ENCODE measurements at places on chromosomes 11 and 22.

GRCh38 chr11:113488931-113489351 is 13.7 kb upstream of the DRD2 start:
- DNase-seq, result no peak

- DNase-seq, result no peak
These were observed 12.2 kb upstream of the VPS37C start for GRCh38 chr11:61173456-61173855.

DNA sequence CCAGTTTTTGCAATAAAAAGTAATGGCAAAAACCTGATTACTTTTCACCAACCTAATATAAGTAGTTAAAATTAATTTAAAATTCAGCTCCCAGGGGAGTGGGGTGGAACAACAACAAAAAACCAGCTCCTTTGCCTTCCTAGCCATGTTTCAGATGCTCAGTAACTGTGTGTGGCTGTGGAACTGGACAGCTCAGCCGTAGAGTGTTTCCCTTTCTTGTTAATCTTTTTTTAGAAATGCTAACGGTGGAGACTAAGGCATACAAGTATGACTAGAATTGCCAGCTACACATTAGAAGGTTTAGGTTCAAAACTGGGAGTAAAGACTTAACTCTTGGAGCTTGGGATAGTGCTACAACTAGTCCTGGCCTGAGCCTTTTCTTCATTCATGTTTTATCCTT is 45.0 kb downstream of the PPP6R3 start:
- DNase-seq, result no peak

DNA sequence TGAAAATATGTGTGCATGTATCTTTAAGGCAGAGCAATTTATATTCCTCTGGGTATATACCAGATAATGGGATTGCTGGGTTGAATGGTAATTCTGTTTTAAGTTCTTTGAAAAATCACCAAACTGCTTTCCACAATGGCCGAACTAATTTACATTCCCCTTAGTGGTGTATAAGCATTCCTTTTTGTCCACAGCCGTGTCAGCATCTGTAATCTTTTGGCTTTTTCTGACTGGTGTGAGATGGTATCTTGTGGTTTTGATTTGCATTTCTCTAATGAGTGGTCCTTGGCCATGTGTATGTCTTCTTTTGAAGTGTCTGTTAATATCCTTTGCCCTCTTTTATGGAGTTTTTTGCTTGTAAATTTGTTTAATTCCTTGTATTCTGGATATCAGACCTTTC is 24.3 kb downstream of the CCDC15 start:
- no peak for DNase-seq

- no peak for DNase-seq
These were observed 2.2 kb downstream of the SPCS2 start for GRCh38 chr11:74951226-74951625.

- DNase-seq, result no peak
These were observed 12.0 kb downstream of the PPARA start for GRCh38 chr22:46162285-46162684.

GRCh38 chr11:68693484-68693882 is 9.1 kb downstream of the GAL start:
- no peak for DNase-seq

- DNase-seq, result no peak
These were observed 2.0 kb upstream of the CEP126 start for GRCh38 chr11:101912823-101913284.

DNA sequence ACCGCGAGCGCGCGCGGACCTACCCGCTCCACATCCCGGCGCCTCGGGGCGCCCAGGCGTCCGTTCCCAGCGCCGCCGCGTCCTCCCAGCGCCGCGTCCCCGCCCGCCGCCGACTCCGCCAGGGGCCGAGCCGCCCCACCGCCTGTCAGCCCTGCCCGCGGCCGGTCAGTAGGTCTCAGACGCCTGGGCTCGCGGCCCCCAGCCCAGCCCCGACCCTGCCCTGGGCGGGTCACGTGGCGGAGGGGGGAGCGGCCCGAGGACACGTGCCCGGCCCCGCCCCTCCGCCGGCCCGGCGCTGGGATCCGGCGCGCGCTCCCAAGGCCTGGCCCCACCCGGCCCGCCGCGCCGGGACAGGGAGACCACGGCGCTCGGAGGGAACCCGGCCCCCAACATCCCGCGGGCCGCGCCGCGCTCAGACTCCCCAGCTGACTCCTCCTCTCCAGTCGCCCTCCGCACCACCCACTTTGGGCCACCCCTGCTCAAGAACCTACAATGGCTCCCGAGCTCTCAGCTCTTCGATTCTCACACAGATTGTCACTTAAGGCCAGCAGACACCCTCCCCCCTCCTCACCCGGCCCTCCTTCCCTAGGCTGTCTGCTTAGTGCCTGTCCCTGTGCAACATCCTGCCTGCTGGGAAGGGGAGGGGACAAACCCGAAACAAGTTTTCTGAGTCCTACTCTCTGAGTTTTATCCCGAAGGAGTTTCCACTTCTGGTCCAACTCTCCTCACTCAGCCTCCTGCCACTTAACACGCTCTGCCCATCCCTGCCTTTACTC is at the start of gene RAB3IL1:
RAB3IL1 (minus strand) TSS at position 233 of the 776 bp plus-strand sequence; CDS start at position 34, 199 bp downstream.
- DNase-seq, result peak; percentile 84

DNA sequence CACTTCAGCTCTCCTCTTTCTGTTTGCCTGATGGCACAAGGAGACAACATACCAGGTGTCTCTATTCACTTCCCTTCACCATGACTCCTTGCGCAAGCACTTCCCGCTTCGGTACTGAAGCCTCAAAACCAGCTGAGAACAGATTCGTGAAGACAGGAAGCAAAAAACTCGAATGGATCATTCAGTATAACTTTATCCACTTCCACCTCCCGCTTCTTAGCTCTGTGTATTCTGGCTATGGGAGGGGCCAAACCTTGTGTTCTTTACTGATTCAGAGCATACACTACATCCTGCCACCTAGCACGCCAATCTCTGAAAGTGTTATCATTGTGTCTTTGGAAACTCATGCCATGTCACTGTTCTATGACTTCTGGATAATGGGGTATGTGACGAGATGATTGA is 62.2 kb upstream of the ADA2 start:
- DNase-seq, result no peak

GRCh38 chr22:35274154-35274871 is 17.0 kb downstream of the HMGXB4 start:
- DNase-seq, result no peak

DNA sequence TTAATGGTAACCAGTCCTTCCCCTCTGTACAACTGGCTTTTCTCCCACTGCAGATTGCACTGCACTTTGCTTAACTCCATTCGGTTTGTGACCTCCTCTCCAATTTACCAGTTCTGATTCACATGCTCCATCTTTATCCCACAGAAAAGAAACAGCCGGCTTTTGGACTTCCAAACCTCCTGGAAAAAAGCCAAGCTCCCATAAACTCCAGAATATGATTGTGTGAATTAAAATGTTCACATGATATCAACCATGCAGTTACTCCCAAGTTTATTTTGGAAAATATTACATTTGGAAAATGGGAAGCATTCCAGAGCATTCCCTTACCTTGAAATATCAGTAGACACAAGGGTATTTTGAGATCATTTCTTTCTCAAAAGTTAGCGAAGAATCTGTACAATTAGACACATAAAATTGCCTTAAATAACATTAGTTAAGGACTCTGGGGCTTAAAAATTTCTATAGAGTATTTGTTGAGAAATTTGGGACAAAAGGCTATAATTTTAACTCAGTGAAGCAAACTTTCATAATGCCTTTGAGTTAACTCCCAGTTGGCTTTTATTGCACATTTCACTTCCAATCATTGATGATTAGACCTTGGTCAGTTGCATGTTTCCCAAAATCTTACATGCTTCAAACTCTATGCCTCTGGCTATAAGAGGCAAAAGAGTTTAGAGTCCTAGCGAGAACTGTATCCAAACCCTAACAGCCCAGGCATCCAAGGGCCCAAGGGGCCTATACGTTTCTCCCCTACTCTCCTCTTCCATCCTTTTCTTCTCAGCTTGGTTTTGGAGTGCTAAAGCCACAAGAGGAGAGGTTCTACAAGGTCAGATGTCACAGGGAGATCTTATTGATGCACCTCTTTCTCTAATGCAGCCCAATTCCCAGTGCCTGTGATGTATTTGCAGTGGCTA is 23.6 kb upstream of the TMEM135 start:
- no peak for DNase-seq

- DNase-seq, result no peak
These were observed 10.7 kb downstream of the LMO1 start for GRCh38 chr11:8252946-8253345.

DNA sequence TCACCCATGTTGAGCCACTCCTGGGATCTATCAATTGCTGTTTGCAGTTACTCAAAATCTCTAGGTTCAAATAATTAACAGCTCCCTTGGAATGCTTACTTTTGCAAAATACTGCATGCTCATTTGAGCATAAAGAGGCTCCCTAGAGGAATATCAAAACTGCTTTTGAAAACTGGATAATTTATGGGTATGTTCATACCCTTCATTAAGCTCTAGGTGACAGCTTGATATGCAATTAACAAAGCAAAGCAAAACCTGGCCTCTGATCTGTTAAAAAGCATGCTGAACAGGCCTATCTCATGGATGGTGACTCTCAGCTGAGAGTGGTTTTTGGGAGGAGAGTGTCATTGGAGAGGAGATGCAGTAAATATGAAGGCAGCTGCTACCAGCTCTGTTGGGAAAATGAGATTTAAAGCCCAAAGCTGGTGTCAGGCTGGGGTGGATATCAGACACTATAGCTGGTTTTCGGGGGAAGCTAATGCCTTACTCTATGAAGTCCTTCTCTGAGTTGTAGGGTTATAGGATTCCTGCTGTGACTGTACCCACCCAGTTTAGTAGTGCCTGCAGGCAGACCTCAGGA is 110.9 kb downstream of the RASSF10 start:
- no peak for DNase-seq

DNA sequence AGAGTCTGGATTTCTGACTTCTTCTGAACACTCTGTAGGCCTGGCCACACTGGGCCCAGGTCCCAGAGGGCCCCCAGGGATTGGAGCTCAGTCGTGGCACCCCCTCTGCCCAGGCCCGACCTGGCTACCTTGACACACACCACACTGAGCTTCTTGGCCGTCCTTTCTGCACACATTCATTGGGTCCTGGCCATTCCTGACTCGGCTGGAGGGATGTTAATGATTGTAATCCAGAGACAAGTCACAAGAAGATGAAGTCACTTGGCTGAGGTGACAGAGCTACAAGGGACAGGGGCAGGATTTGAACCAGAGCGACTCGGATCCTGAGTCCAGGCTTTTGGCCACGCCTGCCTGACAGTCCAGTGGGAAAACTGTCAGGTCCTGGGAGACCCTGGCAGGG is 23.9 kb upstream of the PDGFB start:
- no peak for DNase-seq

- DNase-seq, result no peak
These were observed 11.9 kb upstream of the TMPRSS4 start for GRCh38 chr11:118064956-118065355.

DNA sequence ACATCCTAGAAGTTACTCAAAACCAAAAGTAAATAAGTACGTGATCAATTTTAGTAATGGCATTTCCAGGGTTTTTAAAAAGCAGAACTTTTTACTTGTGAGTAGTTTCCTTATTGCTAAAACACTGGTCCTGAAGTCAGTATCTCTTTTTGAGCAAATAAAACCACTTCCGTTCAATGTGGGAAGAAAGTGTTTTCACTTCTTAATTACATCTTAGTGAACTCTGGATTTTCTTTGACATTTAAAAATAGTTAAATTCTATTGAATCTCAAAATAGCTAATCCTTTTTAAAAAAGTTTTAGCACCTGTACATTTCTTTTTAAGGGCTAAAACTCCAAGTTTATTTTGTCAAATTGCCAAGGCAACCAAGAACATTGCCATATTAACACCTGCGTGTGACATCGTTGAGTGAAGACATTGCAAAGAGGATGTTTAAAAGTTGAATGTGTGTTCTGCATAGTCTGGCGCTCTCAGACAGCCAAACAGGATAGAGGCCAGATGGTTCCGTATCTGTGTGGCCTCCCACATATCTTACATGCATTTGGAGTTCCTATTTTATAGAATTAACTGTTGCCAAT is 17.2 kb upstream of the OR5B21 start:
- no peak for DNase-seq

DNA sequence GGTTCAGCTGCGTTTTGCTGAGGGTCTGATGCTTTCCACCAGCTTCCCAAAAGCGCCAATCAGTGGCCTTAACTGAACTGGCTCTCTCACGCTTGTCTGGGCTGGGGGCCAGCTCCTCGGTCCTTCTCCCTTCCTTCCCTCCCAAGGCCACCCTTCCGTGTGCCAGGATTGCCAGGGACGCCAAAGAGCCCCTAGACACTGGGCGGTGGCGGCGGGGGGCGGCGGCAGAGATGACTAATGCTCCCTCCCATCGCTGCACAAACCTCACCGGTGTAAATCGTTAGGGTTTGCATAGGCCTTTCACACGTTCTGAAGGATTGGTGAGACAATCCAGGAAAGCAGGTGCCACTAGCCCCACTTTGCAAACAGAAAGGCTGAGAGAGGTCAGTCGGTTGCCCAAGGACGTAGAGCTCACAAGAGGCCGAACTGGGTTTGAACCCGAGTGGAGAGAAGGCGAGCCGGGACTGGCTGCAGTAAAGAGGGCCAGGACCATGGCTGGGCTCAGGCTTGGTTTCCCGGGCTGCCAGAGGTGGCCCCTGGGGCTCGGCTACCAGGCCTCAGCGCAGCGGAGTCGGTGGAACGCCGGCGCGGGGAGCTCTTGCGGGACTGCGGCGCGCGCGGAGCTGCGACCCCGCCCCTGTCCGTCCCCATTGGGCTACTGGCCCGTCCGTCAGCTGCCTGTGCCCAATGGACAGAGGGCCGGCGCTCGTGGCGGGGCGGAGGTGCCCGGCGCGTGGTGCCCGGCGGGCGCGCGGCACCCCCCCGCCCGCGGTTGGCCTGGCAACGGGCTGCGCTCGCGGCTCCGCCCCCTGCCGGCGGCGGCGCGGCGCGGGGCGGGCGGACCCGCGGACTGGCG is 589 bp upstream of the GNAZ start:
- DNase-seq, result peak; percentile 96

- no peak for DNase-seq
These were observed 21.3 kb downstream of the OR51F1 start for GRCh38 chr11:4748438-4748837.

GRCh38 chr22:19755722-19756287 is 4.8 kb upstream of the TBX1 start:
- DNase-seq, result no peak

- DNase-seq, result no peak
These were observed 309.1 kb downstream of the AASDHPPT start for GRCh38 chr11:106386519-106386918.

GRCh38 chr11:122162095-122162494 is 46.1 kb upstream of the BLID start:
- no peak for DNase-seq

- no peak for DNase-seq
These were observed 71.5 kb downstream of the MPPED1 start for GRCh38 chr22:43483266-43483665.

GRCh38 chr11:86639137-86639536 is 33.3 kb downstream of the ME3 start:
- no peak for DNase-seq

All from Right ventricle myocardium superior (tissue), 1 donor.